ENCODE measurements at places on chromosomes 5 and 9.

- DNase-seq: no peak
These were observed 171.1 kb upstream of the TLX3 start for GRCh38 chr5:171137768-171138525.

DNA sequence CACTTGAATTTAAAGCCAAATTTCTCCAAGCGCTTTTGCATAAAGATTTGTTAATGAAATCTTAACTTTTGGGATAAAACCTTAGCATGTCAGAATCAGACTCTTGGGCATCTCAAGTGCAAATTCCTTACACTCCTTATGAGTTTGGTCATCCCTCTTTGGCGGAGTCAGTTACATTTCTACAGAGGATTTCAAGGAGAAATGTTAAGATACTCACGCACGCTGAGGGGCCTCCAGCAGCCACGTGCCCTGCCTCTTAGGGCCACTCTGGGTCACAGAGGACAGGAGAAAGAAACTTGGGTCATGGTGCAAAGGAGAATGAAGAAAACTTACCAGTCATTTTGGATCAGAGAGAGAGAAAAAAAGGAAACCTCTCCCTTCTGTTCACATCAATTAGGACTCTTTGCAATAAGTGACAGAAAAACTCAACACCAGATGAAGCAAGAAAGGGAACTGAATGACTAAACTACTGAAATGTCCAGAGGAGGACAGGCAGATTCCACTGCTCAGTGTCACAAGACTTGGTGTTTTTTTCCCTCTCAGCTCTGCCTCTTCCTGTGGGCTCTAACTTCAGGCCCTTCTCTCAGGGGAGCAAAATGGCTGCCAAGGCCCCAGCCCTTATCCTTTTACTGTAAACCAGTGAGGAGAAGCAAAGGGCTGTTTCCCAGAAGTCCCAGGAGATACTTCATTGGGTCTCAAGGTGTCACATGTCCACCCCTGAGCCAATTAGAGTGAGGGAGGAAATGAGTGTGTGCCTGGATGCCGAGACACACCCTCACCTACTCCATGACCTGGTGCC lies 63.3 kb upstream of the NFIL3 start:
- DNase-seq: no peak

GRCh38 chr9:138073808-138074207 lies 196.2 kb downstream of the CACNA1B start:
- no peak for DNase-seq

- DNase-seq: no peak
These were observed 78.5 kb upstream of the PIP5K1B start for GRCh38 chr9:68626526-68626925.

All from activated T-cell treated with anti-CD3 and anti-CD28 coated beads, Interleukin-2, amount 50 U/mL, for 72 hours (primary cell).